ENCODE measurements at places on chromosomes 1 and 21.

DNA sequence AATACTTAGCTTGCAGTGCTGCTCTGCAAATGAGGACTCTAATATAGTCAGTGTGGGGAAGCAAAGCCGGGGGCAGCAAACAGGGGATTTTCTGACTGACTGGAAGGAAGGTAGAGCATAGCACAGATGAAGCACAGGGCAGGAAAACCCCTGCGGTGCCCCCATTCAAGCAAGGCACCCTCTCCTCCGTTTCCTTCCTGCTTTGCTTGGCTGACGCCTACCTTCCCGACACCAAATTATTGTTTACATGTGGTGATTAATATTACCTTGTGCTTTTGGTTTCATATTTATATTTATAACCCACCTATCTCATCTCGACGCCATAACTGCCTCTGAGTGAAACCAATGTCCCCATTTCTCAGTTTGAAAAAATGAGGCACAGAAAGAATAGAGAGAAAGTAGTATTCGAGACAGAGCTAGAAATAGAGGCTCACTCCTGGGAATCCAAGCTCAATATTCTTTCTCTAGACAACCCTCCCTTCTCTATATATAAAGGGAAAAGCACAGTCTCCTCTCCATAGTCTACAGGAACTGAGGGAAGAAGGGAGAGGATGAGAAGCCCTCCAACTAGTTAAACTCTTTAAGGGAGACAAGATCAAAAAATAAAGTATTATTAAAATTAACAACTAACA lies 41.3 kb downstream of the PIK3C2B start:
- peak; percentile 46 for DNase-seq

GRCh38 chr1:238672262-238672661 lies 714.1 kb upstream of the CHRM3 start:
- no peak for DNase-seq

- DNase-seq = no peak
Observed at GRCh38 chr1:12177156-12177998, 10.6 kb downstream of the TNFRSF1B start.

GRCh38 chr1:103517380-103518047 lies 8.0 kb upstream of the RNPC3 start:
- no peak for DNase-seq

GRCh38 chr1:100347009-100347966 lies 5.0 kb upstream of the CDC14A start:
- DNase-seq = no peak

GRCh38 chr1:15538771-15539170 lies 12.1 kb downstream of the DNAJC16 start:
- no peak for DNase-seq

DNA sequence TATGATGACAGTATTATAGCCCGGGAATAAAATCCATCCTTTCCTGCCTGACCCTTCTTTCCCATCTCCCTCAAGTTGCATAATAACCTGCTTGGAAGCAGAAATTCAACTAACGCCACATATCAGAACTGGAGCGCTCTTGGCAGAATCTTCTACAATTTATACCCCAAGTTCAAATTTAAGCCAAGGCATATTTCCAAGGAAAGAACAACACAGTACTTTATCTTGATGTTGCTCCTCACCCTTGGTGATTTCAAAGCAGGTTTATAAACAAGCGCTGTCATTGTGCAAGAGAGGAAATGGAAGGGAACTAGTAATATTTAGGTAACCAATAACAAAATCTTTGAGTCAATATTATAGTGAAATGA lies 38.0 kb upstream of the PTGFRN start:
- no peak for DNase-seq

GRCh38 chr1:17606826-17607440 lies 67.4 kb downstream of the ARHGEF10L start:
- peak; percentile 11 for DNase-seq
